ENCODE measurements at places on chromosomes 5 and 9.

GRCh38 chr5:137091472-137091871 is 407.7 kb downstream of the SPOCK1 start:
- no peak for DNase-seq

DNA sequence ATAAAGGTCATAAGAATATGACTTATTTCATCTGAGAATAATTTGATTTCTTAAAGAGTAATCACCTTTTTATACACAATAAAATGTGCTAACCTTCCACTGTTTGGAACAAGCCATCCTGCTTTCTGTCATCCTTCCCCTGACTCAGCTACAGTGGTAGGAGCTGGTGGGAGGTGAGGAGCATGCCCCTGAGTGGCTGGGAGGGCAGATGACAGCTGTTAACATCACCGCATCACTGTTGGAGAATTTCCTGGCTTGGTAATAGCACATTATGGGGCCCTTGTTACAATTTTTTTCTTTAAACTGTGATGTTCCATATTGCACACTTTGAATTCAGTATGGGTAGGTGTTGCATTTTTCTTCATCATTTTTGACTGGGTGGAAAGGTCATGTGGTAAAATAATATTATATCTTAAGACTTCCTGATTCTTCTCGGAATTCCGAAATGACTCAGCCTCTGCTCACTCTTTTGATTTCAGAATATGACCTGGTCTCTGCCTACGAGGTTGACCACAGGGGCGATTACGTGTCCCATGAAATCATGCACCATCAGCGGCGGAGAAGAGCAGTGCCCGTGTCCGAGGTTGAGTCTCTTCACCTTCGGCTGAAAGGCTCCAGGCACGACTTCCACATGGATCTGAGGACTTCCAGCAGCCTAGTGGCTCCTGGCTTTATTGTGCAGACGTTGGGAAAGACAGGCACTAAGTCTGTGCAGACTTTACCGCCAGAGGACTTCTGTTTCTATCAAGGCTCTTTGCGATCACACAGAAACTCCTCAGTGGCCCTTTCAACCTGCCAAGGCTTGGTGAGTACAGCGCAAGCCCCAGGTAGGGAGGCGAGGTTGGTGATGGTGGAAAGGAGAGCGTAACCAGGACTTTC is 5.8 kb downstream of the ADAMTS16 start:
- DNase-seq: no peak

DNA sequence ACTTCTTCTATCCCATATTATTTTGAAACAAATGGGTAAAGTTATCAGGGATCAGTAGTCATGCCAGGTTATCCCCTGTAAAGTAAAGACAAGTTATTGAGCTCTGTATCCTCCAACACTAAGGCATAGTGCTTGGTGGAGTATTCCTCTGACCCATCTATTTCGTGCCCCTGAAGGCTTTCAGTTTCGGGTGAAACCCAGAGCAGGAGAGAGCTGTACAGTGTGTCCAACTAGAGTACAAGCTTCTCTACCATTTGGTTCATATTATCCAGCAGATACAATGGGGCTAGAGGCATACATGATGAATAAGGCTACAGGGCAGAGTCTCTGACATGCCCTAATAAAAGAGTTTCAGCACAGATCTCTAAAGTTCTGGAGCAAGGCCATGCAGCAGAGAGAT is 3.2 kb upstream of the SLC22A4 start:
- DNase-seq: no peak

- no peak for DNase-seq
Observed at GRCh38 chr5:52181403-52181802, 606.3 kb upstream of the ITGA1 start.

GRCh38 chr5:94024101-94024500 is 282.7 kb upstream of the POU5F2 start:
- DNase-seq: no peak

GRCh38 chr9:98702340-98702739 is 6.4 kb downstream of the GABBR2 start:
- no peak for DNase-seq

DNA sequence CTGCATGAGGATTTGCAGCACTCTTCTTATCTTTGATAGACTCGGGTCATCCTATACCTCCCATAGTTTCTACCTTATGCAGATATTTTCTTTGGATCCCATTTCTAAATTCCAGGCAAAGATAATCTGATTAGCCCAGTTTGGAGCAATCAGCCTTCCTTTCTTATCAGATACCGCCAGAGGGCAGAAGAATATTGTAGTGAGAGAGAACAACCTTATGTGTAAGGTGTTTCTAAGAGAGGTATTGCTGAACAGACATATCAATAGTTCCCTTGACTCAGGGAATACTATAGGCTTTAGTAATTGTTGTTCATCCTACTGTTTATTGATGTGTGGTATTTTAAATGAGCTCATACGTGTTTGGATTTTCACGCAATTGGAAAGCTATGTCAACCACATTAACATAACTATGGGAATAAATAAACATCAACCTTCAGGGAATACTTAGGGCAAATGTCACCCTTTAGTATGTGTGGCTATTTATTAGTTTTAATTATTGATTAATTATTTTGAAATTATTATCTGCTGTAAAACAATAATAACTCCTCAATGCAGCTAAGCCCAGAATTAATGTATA is 1435.2 kb upstream of the CDH9 start:
- DNase-seq: no peak

DNA sequence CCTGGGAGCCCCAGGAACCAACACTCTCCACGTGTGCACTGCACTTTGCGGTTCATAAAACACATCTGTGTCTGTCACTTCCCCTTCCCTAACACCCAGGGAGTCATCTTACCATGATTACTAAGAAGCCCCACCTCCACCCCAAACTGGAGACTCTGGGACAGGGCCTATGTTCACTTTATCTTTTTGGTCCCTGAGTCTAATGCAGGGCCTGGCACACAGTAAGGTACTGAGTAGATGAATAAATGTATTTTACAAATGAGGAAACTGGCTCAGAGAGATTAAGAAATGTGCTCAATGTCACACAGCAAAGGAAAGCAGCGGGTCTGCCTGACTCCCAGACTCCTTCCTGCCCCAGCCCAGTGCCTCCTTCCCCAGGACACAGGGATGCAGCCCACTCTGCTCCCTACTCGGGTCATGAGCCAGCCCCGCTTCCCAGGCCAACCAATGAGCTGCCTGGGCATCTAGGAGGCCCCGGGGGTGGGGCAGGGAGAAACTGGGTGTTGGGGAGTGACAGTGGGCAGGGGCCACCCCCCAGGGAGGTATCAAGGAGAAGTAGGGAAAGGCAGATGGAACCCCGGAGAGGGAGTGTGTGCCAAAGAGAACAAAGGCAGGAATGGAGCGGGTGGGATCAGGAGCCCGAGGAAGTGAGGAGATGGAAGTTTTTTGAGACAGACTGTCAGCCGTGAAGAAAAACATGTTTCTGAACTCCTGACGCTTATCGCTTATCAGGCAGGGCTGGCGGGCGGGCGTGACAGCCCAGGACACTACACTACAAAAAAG is 30.5 kb downstream of the SHB start:
- DNase-seq: no peak

GRCh38 chr9:754150-754931 is 87.2 kb upstream of the DMRT1 start:
- no peak for DNase-seq

- no peak for DNase-seq
Observed at GRCh38 chr5:112418659-112419163, 366 bp downstream of the EPB41L4A start.

GRCh38 chr9:28547527-28547926 is 974.2 kb upstream of the C9orf72 start:
- no peak for DNase-seq

GRCh38 chr5:172953776-172954675 is 5.2 kb upstream of the RPL26L1 start:
- DNase-seq: no peak

DNA sequence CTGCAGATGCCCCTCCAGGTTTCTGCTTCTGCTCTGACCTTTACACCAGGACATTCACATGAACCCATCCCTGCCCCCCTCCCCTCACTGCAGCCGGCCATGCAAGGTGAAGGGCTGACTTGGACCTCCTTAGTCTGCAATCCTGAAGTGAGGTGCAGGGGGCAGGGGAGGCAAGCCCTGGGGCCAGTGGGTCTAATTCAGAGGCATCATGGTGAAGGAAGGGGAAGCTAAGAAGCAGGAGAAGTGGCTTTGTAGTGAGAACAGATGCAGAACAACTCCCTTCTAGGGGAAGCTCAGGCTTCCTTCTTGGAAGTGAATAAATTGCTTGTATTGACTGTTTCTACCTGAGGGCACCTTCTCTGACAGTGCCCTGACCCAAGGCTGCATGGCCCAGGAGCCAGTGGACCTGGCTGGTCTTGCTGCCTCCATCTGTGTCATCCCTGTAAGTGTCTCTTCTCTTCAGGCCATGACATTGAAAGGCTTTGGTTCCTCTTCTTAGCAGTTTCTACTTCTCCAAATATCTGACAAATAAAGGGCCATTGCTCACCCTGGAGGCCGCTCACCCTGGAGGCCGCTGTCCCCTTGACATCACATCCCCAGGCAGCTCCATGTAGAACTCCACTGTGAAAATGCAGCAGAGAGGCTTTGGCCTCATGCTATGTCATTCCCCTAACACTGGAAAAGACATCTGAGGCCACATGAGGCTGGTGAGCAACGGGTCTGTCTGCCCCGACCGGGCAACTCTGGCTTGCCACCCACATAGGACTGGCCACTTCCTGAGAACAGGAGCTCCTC is 55.3 kb downstream of the GADD45G start:
- no peak for DNase-seq

DNA sequence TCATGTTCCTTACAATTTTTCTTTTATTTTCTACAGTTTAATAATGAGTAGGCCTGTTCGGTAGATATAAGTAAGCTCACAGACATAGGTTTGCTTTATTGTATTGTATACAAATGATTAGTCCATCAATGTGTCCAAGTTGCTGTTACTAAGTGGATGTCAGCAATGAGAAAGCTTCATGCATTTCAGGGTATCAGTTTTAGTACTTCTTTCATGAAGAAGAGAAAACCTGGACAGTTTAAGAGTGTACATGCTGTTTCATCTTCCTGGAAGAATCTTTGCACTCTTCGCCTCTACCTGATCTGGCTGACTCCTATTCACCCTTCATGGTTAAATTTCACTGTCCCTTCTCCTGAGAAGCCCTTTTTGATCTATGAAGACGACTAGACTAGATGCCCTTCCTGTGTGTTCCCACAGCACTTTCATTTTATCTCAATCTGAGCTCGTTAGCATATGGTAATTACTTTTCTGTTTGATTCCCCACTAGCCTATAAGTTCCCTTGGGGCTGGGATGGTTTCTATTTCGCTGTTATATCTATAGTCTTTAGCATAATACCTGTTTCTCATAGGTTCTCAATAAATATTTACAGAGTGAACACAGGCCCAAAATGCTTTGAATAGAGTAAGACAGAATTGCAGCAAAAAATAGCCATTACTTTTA is 70.7 kb downstream of the CETN3 start:
- no peak for DNase-seq

DNA sequence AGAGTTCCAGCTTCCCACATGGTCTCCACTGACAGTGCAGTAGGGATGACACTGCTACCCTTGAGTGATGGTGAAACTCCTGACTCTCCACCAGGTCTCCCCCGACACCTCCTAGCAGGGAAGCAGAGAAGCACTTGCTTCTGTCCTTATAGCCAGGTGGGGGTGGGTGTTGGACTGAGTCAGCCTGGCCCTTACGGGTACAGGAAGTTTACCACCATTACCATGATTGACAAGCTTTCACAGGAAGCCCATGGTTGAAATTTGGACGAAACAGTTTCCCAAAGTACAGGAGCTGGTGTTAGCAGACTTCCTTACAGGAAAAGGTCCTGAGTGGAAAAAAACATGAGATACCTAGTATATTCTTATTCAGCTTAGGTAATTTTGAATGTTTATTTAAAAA is 3.1 kb upstream of the FBXL7 start:
- no peak for DNase-seq
